ENCODE measurements at places on chromosomes 2 and 18.
A peak's percentile ranks its signal among the peaks of the same experiment; 100 is the strongest.

- DNase-seq, result no peak
These were observed 18.6 kb upstream of the PEX13 start for GRCh38 chr2:60998628-60999545.

DNA sequence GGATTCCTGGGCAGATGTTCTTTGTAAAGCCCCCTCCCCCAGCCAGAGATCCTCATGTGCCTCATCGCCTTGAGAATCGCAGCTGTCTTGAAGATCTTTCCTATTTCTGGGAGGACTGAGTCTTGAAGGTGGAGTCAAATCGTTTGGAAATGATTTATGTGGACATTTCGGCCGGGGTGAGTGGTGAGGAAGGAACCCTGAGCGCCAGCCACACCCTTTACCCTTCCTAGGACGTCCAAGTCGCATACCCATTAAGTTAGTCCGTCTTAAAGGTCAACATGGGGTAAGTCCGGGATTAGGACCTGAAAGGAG is 84.9 kb upstream of the ZCCHC2 start:
- no peak for DNase-seq

DNA sequence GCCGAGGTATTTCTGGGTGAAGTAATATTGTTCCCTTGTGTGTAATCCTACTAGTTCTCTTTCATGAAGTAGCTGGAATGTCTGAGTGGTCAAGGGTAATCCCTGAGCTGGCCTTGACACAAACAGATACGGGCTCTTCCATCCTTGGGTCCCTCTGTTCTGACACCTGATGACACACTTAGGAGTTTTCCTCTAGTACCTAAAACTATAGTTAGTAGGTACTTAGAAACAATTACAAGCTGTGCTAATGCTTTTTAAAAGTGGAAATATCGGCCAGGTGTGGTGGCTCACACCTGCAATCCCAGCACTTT is 59.2 kb upstream of the IL1R1 start:
- DNase-seq, result no peak

- no peak for DNase-seq
These were observed 90.3 kb downstream of the PRPF40A start for GRCh38 chr2:152626911-152627339.

- no peak for DNase-seq
These were observed at the start of gene SCN2A for GRCh38 chr2:165239230-165239629. TSS of gene SCN2A (plus strand) at chr2:165239414. CDS start at chr2:165295824, 56,410 bp downstream.

DNA sequence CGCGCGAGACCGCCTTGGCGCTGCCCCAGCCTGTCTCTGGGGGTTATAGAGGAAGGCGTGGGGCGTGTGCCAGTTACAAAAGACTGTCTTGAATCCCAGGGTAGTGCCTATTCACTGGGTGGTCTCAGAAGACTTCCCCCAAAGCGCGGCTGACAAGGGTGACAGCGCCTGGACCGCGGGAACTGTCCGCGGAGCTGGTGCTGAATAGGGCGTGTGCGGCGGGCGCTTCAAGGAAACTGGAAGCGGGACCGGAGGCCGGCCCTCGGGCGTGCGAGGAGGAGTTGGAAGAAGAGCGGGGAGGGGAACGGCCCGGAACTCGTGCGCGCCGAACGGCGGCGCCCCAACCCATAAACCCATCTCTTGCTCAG is 2.3 kb downstream of the EGR4 start:
- peak; percentile 35 for DNase-seq

DNA sequence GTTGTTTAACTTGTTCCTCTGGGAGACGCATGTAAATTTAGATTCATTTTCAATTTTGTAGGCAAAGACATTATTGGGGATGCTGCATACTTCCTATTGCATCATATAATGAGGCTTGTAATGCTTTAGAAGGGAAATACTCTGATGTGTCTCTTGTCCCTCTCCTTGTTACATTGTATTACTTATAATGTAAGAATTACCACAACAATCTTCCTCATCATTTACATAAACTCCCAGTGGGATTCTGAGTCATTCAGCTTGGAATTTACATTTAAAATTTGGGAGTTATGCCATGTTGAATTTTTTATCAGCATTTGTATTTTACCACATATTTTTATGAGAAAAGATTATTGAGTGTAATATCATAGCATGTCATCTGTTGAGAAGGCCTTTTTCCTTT is 963.4 kb upstream of the NRXN1 start:
- no peak for DNase-seq

GRCh38 chr2:100606332-100606725 is 43.5 kb downstream of the PDCL3 start:
- DNase-seq, result no peak

DNA sequence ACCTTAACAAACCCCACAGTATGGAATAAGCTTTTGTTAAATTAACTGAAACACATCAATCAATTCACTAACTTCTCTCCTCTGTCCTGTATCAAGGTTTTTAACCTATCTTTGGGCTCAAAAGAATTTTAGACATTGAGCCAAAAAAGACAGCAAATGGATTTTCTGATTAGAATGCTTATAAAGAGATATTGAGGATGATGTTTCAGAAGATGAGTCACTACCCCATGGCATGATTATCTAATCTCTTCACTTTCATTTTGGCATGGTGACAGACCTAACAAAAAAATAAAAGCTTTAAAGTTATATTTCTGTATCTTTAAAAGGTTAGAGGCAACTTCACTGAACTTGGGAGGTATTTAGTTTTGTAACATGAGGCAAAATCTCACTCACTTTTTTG is 55.5 kb downstream of the SGPP2 start:
- no peak for DNase-seq

DNA sequence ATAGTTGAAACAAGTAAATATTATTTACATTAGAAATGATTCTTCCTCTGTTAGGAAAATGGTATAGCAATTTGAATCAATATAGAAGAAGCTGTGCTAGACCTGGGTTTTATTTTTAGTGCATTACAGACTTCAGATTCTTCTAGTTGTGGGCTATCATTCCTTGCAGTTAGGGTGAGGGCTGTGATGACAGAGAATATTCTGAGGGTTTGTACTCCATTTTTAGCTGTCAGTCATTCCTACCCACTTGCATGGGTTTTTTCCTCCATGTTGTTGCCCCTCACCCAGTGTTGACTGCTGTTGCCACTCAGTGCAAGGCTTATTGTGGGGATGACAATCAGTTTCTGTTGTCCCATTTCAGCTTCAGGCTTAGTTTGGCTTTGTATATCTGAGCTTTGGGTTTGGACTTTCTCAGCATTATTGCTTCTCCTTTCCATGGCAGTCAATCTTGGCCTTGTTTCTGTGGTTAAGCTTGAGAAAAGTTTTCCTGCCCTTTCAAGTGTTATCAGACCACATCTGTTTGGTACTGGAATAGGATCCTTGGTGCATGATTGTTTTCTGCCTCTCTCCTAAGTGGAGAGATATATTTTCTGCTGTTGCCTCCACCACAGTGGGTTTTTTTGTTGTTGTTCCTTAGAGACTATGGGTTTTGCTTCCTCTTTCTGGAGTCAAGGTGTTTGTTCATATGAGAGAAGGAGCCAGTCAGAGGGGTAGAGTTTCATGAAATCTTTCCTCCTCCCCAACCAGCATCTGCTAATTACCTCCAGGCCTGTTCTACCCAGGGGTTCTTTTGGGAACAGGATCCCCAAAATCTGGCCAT is 312.7 kb upstream of the CWC22 start:
- no peak for DNase-seq

All from stimulated activated CD8-positive, alpha-beta memory T cell treated with anti-CD3 and anti-CD28 coated beads, Interleukin-2, amount 100 ng/mL, for 48 hours (primary cell).